ENCODE measurements at places on chromosomes 7 and 10.

- DNase-seq = no peak
These were observed 170.4 kb downstream of the PRKAG2 start for GRCh38 chr7:151706277-151707104.

GRCh38 chr10:61994405-61995219 is 93.1 kb downstream of the ARID5B start:
- DNase-seq = no peak

DNA sequence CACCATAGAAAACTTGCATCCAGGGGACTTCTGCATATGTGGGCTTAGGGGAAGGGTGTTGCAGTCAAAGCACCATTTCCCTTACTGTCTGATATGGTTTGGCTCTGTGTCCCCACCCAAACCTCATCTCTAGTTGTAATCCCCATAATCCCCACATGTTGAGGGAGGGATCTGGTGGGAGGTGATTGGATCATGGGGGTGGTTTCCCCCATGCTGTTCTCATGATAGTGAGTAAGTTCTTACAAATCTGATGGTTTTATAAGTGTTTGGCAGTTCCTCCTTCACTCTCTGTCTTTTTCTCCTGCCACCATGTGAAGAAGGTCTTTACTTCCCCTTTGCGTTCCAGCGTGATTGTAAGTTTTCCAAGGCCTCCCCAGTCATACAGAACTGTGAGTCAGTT is 177.4 kb downstream of the ADK start:
- peak; percentile 87 for DNase-seq

GRCh38 chr10:15112657-15113056 is 15.5 kb downstream of the RPP38 start:
- DNase-seq = no peak

- no peak for DNase-seq
These were observed 30.5 kb downstream of the IPMK start for GRCh38 chr10:58237014-58237834.

GRCh38 chr7:94420328-94420727 is 25.6 kb downstream of the COL1A2 start:
- DNase-seq = no peak

DNA sequence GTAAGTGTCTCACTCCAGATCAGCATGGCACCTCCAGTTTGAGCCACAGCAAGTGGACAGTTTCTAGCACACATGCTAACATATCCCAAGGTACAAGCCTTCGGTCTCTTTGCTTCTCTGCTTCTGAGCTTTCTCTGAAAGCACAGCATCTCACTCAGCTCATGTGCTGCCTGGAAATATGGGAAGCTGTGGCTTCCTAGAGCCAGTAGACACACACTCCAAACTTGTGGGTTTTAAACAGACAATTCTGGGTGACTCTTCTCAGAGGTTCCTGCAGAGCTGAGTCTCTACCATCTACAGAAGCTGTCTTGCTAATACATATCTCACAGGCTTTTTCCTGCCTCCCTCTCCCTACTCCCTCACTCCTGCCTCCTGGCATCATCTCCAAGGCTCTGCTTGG is 23.9 kb upstream of the TMEM273 start:
- peak; percentile 21 for DNase-seq

GRCh38 chr7:56092789-56093531 is at the start of gene PHKG1:
TSS of gene PHKG1 (minus strand) at chr7:56092952. CDS start at chr7:56088941, 4,011 bp downstream.
- no peak for DNase-seq

- DNase-seq = no peak
These were observed 44.1 kb downstream of the MTURN start for GRCh38 chr7:30178748-30179436.
